Daoy (cell line): ENCODE measurements at places on chromosomes 4 and X. TPM values are rescaled to one million over a fixed set of nuclear protein-coding genes. Genes with fewer than 3 reads are reported as not detected.

GRCh38 chr4:8318509-8318908 lies 49.0 kb downstream of the HTRA3 start:
- DNase-seq: no peak

HHIP gene
- total RNA-seq: 7.6 and 9.5 TPM in 2 replicates

CYLC1 gene
- not detected in 2 replicates for total RNA-seq

DNA sequence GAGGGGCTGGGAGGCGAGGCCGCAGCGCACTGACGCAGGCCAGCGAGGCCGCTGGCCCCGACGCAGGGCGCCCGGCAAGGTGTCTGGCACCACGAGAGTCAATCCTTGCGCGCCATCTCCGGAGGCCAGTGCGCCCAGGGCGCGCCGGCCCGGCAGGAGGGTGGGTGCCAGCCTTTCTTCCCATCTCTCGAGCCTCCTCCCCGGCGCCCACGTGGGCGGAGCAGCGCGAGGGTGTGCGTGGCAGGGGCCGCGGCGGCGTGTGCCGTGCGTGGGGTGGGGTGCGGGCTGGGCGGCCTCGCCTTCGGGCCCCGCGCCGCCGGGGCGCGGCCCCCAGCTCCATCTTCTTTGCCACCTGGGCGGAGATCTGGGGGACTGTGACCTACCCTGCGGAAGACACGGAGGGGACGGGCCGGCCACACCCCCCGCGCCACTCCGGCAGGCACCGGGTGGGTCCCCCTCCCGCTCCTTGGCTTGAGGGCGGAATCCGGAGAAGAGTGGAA lies 877 bp downstream of the JAKMIP1 start:
- no peak for DNase-seq

GRCh38 chrX:150546711-150547153 lies 21.7 kb upstream of the MTM1 start:
- DNase-seq: no peak

CTSO gene
- 1.3 and 2.2 TPM in 2 replicates for total RNA-seq

- DNase-seq: no peak
Measured at GRCh38 chrX:116142976-116143375, 27.6 kb upstream of the AGTR2 start.

DNA sequence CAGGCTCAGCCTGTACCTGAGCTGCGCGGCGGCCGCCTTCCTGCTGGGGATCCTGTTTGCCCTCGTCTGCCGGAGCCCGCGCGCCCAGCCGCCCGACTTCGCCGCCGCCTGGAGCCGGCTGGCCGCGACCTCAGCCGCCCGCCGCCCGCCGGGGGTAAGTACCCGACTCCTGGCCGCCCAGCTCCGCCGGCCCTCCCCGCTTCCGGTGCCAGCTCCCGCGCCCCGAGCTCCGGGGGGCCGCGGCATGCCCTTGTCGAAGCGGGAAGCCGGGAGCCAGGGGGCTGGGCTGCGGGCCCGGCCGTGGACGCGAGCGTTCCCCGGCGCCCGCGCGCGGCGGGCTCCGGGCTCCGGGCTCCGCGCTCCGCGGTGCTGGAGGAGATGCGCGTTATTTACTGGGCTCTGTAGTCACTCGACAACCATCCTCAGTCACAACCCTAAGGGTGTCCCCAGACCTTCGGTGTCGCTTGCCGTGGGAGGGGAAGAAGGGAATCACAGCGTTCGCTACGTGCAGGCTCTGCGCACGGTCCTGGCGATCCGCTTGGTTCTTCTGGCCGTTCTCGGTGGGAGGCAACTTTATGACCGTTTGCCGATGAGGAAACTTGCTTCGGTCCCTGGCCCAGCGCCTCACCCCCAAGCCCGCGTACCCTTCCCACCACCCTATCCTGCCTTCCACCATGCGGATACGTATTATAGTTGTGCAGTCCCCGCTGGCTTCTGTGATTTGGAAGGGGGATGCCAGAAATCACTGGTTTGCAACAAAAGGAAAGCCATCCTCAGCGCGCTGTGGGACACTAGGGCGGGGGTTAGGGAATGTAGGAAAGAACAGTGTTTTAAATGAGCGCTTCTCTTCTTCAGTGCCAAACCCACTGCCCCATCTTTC lies 944 bp downstream of the SNX25 start:
- peak; percentile 53 for DNase-seq

OTUD6A gene
- not detected in 2 replicates for total RNA-seq

TMSB15B gene
- total RNA-seq: 3.4 and 6.0 TPM in 2 replicates

DNA sequence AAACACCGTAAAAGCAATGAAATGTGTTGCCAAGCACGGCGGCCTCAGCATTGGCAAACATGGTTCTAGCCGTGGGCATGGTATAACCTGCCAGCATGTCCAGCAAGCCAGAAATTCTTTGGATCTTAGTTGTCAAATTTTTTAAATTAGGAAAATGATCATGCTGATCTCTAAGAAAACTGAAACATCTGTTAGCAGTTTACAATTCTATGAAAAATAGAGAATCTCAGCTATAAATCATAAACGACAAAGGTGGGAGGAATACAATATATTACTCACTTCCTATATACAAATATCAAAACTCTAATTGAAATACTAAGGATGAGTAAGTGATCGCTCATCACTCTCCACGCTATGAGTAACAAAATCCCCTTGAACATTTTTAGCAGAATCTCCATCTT lies 130.3 kb downstream of the ADGRA3 start:
- peak; percentile 7 for DNase-seq

RTL9 gene
- total RNA-seq: not detected in 2 replicates

- DNase-seq: no peak
Measured at GRCh38 chr4:39042366-39042765, 10.2 kb upstream of the TMEM156 start.

HSFX4 gene
- not detected in 2 replicates for total RNA-seq

DNA sequence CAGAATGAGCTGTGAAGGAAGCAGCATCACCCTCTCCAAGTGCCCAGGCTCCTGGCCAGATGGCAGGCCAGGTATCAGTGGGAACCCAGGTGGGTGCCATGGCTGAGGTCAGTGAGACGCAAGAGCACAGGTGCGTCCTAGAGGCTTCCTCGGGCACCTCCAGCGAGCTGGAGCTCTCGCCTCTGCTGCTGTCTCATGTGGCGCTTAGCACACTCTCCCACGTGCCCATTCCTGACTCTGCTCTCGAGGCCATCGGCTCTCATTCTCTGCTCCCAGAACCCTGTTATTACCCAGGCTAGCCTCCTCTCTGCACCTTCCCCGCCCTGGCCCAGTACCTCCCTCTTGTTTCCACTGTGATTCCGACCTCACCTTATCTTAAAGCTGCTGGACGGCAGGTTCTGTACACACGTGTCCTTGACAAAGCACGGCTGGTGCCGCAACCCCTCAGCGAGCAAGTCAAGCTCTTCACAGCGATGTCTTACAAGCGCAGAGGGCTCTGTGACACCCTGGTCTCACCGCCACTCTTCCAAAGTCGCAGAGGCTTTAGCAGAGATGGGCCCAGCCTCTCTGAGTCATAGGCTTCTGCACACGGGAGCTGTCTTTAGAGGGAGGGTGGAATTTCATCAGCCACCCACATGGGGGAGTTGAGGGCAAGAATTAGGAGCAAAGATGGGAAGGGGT lies 15.4 kb upstream of the MSANTD1 start:
- DNase-seq: no peak

DNA sequence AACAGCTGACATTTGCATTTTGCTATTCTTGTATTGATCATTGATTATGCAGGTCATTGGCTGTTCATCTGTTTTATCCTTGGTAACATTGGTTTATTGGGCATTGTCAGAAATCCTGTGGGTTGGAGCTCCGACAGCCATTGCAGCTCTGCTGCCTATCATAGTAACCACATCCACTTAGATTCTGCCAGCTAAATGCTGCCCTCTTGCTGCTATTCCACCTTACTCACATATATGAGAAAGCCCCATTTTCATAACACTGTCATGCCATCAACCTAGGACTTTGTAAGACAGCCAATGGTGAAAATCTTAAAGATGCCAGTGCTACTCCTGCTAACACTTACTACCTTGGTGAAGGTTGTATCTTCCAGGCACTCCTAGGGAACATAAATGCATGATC lies 187.3 kb upstream of the CXCL13 start:
- DNase-seq: no peak

DNA sequence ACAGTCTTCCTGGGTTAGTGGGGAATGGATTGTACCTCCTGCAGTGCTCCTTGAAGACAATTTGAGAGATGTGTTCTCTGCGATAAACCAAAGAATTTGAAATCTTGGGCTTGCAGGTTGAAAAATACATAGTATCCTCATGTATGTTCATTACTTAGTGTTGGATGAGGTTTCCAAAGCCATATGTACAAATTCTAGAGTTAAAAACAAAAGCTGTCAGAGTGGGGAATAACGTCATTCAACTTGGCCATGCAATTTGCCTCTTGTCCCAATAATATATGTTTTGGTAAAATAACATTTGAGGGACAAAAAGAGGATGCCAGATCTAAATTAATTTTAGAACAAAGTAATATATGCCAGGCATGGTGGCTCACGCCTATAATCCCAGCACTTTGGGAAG lies 51.3 kb upstream of the CBR4 start:
- DNase-seq: no peak

DNA sequence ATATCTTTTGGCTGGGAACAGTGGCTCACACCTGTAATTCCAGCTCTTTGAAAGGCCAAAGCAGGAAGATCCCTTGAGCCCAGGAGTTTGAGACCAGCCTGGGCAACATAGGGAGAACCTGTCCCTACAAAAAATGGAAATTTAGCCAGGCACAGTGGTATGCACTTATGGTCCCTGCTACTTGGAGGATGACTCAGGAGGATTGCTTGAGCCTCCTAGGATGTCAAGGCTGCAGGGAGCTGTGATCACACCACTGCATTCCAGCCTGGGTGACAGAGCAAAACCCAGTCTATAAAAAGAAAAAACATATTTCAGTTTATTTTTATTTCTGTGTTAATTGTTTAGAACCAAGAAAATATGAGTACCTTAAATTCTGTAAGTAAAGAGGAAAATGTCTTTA lies 123.7 kb downstream of the CBR4 start:
- DNase-seq: peak; percentile 25

GRCh38 chrX:153628129-153628528 lies 18.9 kb upstream of the DUSP9 start:
- no peak for DNase-seq

GUCY1B1 gene
- 2.6 and 3.1 TPM in 2 replicates for total RNA-seq

- no peak for DNase-seq
Measured at GRCh38 chr4:12712648-12713339, 771.3 kb downstream of the RAB28 start.

DNA sequence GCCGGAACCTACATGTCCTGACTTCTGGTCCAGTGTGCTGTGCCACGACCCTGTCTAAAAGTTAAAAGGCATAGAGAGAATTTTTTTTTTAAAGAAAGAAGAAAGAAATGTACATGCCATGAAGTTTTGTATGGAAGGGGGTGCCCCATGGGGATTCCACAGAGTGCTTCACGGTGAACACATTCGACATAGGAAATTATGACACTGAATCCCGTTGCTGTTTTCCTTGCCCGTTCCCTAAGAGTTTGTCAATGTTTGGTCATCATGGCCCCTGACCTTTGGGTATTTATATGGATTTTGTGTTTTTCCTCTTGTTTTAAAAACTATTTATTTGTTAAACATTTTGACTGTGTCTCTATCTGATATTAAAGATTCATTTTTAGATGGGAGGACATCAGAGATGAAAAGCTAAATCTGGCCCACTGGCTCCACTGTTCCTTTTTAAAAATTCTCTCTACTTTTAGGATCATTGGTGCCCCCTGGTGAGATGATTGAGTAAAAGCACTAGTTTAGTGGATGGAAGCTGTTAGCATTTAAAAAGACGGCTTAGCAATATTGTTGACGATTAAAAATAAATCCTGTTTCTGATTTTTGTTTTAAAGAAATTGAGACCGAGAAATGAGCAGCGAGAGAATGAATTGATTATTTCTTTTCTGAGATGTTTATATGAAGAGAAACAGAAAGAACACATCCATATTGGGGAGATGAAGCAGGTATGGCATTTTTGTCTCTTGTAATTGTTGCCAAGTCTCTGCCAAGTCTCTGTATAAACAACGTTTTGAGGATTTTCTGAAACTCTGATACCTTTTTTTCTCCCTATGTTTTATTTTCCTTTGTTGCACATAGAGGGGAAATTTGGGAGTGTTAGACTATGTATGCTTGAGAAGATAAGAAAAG lies 75.0 kb downstream of the PTTG2 start:
- peak; percentile 43 for DNase-seq

GNRHR gene
- total RNA-seq: not detected in 2 replicates

DNA sequence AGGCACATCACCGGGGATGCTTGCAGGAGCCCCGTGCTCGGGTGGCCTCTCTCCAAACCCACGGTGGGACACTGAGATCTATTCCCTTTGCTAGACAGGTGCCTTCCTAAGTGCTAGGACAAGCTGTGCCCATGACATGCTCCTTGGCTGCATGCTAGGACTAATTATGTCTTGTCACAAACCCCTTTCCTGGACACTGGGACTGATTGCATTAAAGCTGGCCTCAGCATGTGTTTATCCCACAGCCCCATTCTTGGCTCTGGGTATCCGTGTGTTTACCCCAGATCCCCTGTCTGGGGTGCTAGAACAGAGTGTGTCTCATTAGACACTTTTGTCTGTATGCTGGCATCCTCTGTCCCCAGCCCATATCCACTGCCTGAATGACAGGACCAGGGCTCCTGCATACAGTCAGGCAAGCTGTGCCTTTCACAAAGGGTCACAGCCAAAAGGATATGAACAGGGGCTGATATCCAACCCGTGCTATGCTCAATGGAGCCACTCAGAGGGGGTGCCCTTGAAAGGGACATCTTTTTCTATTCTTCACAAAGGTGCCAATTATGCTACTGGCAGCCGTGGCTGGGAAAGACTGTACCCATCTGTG lies 9.2 kb upstream of the IQSEC2 start:
- DNase-seq: no peak

UGT2B17 gene
- not detected in 2 replicates for total RNA-seq

GRCh38 chr4:85860066-85860740 lies 385.3 kb downstream of the ARHGAP24 start:
- peak; percentile 12 for DNase-seq

ZDHHC15 gene
- 0.06 TPM in 1 of 2 replicates, not detected in the other for total RNA-seq

GRCh38 chrX:134513091-134513490 lies 53.1 kb downstream of the HPRT1 start:
- no peak for DNase-seq

DNA sequence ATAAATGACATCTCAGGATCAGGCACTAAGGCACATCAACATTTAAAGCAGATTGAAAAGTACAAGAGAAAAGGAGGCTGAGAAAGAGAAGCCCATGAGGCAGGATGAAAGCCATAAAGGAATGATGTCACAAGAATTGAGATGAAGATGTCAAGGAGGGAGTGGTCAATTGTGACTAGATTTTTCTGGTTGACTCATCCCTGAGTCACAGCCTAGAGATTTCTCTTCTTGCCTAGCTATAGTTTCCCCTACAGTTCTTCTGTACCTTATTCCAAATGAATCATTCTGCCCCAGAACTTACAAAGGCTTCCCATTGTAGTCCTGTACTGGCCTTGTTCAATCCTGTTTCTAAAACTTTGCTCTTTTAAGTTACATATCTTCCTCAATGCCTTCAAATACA lies 3.4 kb upstream of the USP53 start:
- peak; percentile 74 for DNase-seq

DNA sequence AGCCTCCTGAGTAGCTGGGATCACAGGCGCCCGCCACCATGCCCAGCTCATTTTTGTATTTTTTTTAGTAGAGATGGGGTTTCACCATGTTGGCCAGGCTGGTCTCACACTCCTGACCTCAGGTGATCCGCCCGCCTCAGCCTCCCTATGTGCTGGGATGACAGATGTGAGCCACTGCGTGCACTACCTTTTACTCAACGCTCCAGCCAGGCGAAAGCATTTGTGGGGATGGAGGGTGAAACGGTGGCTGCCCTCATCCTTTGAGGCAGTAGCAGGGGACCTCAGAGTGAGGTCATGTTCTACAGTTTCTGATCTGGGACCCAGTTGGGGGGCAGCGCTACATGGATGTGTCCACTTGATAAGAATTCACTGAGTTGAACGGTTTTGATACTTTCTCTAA lies 65.8 kb upstream of the GPR78 start:
- no peak for DNase-seq

SPANXN3 gene
- total RNA-seq: not detected in 2 replicates

ADAM29 gene
- not detected in 2 replicates for total RNA-seq

MAGEB17 gene
- not detected in 2 replicates for total RNA-seq

MAGEE2 gene
- total RNA-seq: not detected in 2 replicates
